ENCODE measurements at places on chromosomes 1 and 21. TPM values are rescaled to one million over a fixed set of nuclear protein-coding genes. Genes with fewer than 3 reads are reported as not detected.

Gene RBP7
- total RNA-seq = not detected

Gene PRRX1
- 73.5 TPM for total RNA-seq

Gene C4BPB
- total RNA-seq = not detected

Gene KRTAP19-8
- total RNA-seq = not detected
